Esophagus squamous epithelium (tissue), 5 donors: ENCODE measurements at places on chromosomes 7 and 10.

- DNase-seq: no peak
These were observed 113.8 kb upstream of the GLI3 start for GRCh38 chr7:42350801-42351200.

GRCh38 chr10:1374511-1375345 is 318.5 kb downstream of the WDR37 start:
- no peak for DNase-seq

- no peak for DNase-seq
These were observed 330.0 kb downstream of the BBS9 start for GRCh38 chr7:33459340-33459751.

DNA sequence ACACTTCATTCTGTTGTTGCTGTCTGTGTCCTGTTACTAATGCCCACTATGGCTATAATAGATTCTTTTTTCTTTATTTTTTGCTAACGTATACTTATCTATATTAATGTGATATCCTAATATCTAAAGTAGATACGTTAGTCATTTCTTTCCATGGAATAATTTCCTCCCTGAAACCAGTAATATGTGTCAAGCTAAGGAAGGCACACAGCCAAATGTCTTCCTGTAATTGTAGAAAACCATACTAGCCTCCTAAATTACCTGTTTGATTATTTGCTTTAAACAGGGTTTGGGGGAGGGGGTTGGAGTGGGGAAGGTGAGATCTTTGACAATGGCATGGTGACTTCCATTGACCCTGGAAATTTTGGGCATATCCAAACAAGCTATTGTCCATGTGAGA is 56.4 kb downstream of the THNSL1 start:
- DNase-seq: no peak

- no peak for DNase-seq
These were observed 9.5 kb upstream of the ZNF862 start for GRCh38 chr7:149828357-149829309.
